Esophagus muscularis mucosa (tissue), 4 donors: ENCODE measurements at places on chromosomes 4 and X. TPM values are rescaled to one million over a fixed set of nuclear protein-coding genes. Genes with fewer than 3 reads are reported as not detected.

Gene MAGEB2
- not detected for total RNA-seq

Gene ADGRG4
- 0.06 TPM for total RNA-seq

Gene TLR1
- 4.3 TPM for total RNA-seq

Gene PHEX
- 0.52 TPM for total RNA-seq

Gene NDNF
- 12.4 TPM for total RNA-seq

DNA sequence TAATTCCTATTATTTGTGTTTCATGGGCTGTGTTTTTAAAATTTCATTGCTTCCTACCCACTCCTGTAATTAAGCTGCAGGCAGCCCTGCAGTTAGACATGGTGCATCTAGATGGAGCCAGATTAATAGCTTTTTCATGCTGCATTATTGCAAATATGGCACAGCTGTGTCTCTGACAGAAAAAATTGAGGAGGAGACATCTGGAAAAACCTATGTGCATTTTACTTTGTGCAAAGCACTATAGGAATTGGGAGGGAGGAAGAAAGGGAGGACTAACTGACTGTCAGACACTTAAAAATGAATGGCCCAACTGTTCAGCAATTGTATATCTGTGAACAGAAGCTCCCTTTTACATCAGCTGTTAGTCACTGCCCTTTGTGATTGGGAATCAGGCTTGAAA is 8.1 kb upstream of the RPGR start:
- H3K36me3 ChIP-seq: no peaks in the 10 kb centered on the region
- H3K27ac ChIP-seq: no peak overlapping the region
- no peak for DNase-seq
- no peaks in the 10 kb centered on the region for H3K27me3 ChIP-seq

GRCh38 chrX:148416142-148416541 is 84.3 kb upstream of the AFF2 start:
- H3K4me3 ChIP-seq: no peak overlapping the region
- DNase-seq: no peak
- no peaks in the 10 kb centered on the region for H3K36me3 ChIP-seq
- H3K27me3 ChIP-seq: no peaks in the 10 kb centered on the region
- H3K4me1 ChIP-seq: no peaks in the 10 kb centered on the region
- no peak overlapping the region for H3K27ac ChIP-seq

GRCh38 chr4:2334826-2335728 is 73.2 kb upstream of the MXD4 start:
- H3K4me1 ChIP-seq: no peaks in the 10 kb centered on the region
- no peak overlapping the region for H3K27ac ChIP-seq
- DNase-seq: peak; percentile 50
- H3K36me3 ChIP-seq: peaks cover 35% of the 10 kb centered on the region
- H3K27me3 ChIP-seq: no peaks in the 10 kb centered on the region
- no peak overlapping the region for H3K4me3 ChIP-seq

GRCh38 chr4:3681191-3681590 is 85.0 kb upstream of the ADRA2C start:
- no peaks in the 10 kb centered on the region for H3K36me3 ChIP-seq
- H3K4me3 ChIP-seq: no peak overlapping the region
- no peak overlapping the region for H3K27ac ChIP-seq
- no peak for DNase-seq
- no peaks in the 10 kb centered on the region for H3K4me1 ChIP-seq

DNA sequence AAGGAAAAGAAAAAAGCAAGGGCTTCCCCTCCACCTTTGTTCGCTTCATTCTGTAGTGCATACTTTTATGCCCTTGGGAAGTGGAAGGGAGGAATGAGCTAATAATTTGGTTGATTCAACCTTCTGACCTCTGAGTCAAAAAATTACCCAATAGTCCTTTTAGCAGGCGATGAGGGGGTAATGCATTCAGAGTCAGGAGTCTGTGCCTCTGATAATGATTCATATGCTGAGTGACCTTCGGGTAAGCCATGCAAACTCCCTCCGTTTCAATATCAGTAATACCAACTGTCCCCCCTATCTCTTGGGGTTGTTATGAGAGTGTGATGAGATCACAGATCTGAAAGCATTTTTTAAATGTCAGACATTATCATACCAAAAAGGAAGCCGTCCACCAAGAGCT is 41.6 kb upstream of the ACSL4 start:
- H3K4me1 ChIP-seq: no peaks in the 10 kb centered on the region
- no peaks in the 10 kb centered on the region for H3K27me3 ChIP-seq
- no peak for DNase-seq
- no peak overlapping the region for H3K27ac ChIP-seq
